Vagina (tissue), 2 donors: ENCODE measurements at places on chromosomes 2 and 18. TPM values are rescaled to one million over a fixed set of nuclear protein-coding genes. Genes with fewer than 3 reads are reported as not detected.

Gene BCL11A
- 48.4 TPM for total RNA-seq

Gene TBR1
- total RNA-seq = not detected

Gene ABCG8
- total RNA-seq = not detected

Gene LAMA1
- 1.5 TPM for total RNA-seq

Gene UBR3
- total RNA-seq = 59.2 TPM

Gene CWC22
- total RNA-seq = 17.2 TPM

Gene CYP1B1
- 88.9 TPM for total RNA-seq

Gene TRIM54
- 2.5 TPM for total RNA-seq

Gene OSR1
- total RNA-seq = 5.9 TPM

Gene EPB41L3
- total RNA-seq = 53.0 TPM

Gene RAMP1
- total RNA-seq = 120 TPM

Gene HOXD3
- total RNA-seq = 11.8 TPM

Gene POTEC
- total RNA-seq = not detected

Gene ANKRD44
- 46.4 TPM for total RNA-seq

Gene STK36
- total RNA-seq = 59.9 TPM

Gene COL6A3
- 315 TPM for total RNA-seq

Gene ANKRD29
- 32.9 TPM for total RNA-seq

Gene CNOT9
- 46.4 TPM for total RNA-seq

Gene DYSF
- total RNA-seq = 10.1 TPM
